Left colon (tissue), 2 donors: ENCODE measurements at places on chromosomes 4 and X. TPM values are rescaled to one million over a fixed set of nuclear protein-coding genes. Genes with fewer than 3 reads are reported as not detected.

GRCh38 chrX:6149060-6149872 lies 79.4 kb downstream of the NLGN4X start:
- no peak for DNase-seq

GRCh38 chr4:142036795-142037583 lies 400.6 kb downstream of the IL15 start:
- no peak for DNase-seq

GRCh38 chrX:154370300-154371016 lies 4.0 kb downstream of the FLNA start:
- no peak for DNase-seq

The PAGE2 gene
- total RNA-seq: not detected
